Right atrium auricular region (tissue), 2 donors: ENCODE measurements at places on chromosomes 6 and 20. TPM values are rescaled to one million over a fixed set of nuclear protein-coding genes. Genes with fewer than 3 reads are reported as not detected.

RAB32 gene
- total RNA-seq, result 18.6 TPM

TRDN gene
- 90.2 TPM for total RNA-seq

DNA sequence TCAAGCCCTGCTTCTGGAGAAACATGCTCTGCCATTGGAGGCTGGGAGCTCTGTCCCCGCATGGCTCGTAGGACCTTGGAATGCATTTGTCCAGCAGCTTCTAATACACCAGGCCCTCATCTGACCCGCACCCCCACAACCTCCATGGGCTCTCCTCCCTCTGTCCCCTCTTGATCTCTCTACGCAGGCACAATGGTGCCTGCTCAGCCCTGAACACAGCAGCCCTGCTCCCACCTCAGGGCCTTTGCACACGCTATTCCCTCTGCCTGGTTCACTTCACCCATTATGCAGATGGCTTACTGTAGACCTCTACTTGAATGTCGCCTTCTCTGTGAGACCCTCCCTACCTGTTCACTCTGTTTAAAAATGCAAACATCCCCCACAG is 27.0 kb upstream of the PTGIS start:
- DNase-seq, result no peak

GRCh38 chr6:100517106-100517505 is 52.4 kb upstream of the SIM1 start:
- no peak for DNase-seq

DNA sequence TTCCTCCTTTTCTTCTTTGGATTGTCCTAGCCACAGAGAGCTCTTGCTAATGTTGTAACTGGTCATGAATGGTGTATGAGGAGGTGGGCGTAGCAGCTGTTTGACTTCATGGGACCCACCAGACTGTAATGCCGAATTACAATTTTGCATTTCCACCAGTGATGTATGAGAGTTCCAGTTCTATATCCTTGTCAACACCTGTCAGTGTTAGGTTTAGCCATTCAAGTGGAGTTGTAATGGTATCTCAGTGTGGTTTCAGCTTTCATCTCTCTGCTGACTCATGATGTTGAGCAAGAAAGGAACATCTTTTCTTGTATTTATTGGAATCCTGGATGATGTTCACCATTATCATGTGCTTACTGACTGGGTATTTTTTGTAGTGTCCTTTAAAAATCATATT is 5.1 kb downstream of the IGF2R start:
- DNase-seq, result no peak

- DNase-seq, result no peak
Measured at GRCh38 chr20:37095108-37095598, 644 bp downstream of the RBL1 start.

GRCh38 chr6:53731866-53732636 is 62.8 kb upstream of the LRRC1 start:
- no peak for DNase-seq

- no peak for DNase-seq
Measured at GRCh38 chr20:46267108-46268105, 40.9 kb downstream of the CDH22 start.

WFDC2 gene
- not detected for total RNA-seq

PRKN gene
- total RNA-seq, result 19.3 TPM

GRCh38 chr6:7087066-7087465 is 20.7 kb upstream of the RREB1 start:
- DNase-seq, result no peak

RIPPLY2 gene
- total RNA-seq, result not detected

- DNase-seq, result no peak
Measured at GRCh38 chr6:134521116-134521501, 203.2 kb upstream of the SGK1 start.

DNA sequence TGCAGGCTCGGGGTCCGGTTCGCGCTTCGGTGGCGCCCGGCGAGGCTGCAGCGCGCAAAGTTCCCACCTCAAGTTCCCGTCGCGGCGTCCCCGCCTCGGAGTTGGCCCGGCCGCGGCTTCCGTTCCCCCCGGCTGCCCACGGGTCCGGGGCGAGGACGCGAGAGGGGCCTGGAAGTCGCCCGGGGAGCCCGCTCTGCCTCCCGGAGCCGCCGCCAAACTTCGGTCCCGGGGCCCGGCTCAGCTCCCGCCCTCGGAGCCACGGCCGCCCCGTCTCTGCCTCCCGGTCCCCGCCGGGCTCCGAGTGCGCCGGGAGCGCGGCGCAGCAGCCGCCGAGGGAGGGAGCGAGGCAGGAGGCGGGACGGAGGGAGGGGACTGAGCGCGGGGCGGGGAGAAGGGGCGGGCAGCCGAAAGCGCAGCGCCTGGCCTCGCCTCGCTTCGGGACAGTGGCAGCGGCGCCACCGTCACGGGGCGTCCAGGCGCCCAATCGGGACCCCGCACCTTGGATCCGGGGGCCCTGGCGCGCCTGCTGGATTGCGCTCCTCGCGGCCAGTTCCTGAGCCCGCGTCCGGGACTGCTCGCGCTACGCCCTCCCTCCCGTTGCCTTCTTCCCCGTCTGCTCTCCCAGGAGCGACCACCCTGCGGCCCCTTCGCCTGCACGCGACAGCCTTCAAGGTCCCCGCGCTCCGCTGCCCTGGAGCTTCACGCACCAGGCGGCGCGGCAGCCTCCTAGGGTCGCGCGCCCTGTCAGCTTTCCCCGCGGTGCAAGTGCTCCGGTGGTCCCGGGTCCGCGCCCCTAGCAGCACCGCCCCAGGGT is at the start of gene KCNG1:
TSS of gene KCNG1 (minus strand) at position 305 of the 814 bp plus-strand sequence. CDS start 12,769 bp downstream, outside the sequence.
- no peak for DNase-seq

DNA sequence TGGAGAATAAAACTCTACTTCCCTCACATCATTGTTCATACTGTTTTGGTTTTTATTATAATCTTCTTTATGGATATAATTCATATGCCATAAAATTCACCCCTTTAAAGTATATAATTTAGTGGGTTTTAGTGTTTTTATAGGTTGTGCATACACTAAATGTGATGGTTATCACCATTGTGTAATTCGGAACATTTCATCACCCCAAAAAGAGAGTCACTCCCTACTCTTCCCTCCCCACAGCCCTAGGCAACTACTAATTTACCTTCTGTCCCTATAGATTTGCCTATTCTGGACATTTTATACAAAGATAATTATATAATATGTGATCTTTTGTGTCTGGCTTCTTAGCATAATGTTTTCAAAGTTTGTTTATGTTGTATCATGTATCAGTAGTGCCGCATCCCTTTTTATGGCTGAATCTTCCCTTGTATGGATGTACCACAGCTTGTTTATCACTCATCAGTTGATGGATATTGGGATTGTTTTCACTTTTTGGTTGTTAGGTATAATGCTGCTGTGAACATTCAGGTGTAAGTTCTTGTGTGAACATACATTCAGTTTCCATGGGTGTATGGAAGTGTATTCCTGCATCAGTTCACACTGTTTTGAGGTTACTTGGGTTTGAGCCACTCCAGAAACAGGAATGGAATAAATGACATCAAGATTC is 4.2 kb downstream of the TM9SF4 start:
- no peak for DNase-seq

LY6G6C gene
- 1.3 TPM for total RNA-seq

DNA sequence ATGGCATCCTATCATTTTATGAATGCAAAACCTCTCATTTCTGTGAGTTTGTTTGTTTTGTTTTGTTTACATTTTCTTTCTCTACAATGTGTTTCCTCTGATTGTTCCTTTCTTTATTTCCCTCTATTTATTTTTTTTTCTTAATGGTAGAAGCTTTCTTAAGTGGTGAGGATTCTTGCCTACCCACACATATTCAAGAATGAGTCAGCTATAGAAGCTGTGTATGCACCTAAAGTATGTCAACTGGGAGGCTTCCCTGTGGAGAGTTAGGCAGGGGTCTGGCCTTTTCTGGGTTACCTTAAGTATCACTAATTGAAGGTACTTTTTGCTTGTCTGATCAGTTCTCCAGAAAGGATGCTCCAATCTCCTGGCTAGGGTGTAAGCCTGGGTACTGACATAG is 354.0 kb downstream of the ESR1 start:
- DNase-seq, result no peak

SSTR4 gene
- total RNA-seq, result not detected

DNA sequence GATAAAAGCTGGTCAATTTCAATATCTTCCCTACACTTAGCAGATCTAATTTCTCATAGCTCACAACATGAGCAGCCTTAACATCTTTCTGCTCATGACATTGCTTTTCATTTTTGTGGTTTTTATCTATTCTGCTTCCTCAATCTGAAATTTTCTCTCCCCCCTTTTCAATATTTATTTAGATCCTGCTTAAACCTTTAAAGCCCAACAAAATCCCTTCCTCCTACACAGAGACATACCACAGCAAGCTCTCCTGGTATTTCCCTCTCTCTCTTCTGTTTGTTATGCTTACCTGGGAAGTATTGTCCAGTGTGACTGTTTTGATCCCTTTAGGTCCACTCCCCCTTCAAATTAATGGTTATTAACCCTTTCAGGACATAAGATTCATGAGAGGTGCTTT is 582.5 kb downstream of the RFPL4B start:
- no peak for DNase-seq

CFB gene
- total RNA-seq, result 126 TPM

PTK6 gene
- total RNA-seq, result not detected

BCAS1 gene
- not detected for total RNA-seq

OR14J1 gene
- total RNA-seq, result not detected

GRCh38 chr6:13262302-13263230 is 65.8 kb downstream of the TBC1D7 start:
- no peak for DNase-seq

- DNase-seq, result no peak
Measured at GRCh38 chr20:582204-582603, 27.9 kb downstream of the TCF15 start.

DNA sequence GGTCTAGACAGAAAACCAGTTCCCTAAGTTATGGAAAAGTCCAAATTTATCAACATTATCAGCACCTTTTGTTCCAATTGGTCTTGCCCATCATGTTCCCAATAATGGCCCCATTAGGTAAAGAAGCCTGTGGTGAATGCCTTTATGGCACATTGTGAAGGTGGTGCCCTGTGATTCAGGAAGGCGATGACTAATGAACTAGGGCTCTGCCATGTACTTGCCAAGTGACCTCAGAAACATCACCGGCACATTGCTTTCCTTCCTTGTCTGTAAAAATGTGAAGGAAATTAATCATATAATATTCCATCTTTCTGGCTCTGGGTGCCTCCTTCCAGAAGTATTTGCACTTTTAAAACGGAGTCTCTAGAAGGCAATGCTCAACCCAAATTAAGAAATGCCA is 132.3 kb downstream of the UNC5CL start:
- no peak for DNase-seq

PDCD2 gene
- 42.2 TPM for total RNA-seq

- no peak for DNase-seq
Measured at GRCh38 chr6:42106112-42107023, 36.1 kb downstream of the C6orf132 start.

DNA sequence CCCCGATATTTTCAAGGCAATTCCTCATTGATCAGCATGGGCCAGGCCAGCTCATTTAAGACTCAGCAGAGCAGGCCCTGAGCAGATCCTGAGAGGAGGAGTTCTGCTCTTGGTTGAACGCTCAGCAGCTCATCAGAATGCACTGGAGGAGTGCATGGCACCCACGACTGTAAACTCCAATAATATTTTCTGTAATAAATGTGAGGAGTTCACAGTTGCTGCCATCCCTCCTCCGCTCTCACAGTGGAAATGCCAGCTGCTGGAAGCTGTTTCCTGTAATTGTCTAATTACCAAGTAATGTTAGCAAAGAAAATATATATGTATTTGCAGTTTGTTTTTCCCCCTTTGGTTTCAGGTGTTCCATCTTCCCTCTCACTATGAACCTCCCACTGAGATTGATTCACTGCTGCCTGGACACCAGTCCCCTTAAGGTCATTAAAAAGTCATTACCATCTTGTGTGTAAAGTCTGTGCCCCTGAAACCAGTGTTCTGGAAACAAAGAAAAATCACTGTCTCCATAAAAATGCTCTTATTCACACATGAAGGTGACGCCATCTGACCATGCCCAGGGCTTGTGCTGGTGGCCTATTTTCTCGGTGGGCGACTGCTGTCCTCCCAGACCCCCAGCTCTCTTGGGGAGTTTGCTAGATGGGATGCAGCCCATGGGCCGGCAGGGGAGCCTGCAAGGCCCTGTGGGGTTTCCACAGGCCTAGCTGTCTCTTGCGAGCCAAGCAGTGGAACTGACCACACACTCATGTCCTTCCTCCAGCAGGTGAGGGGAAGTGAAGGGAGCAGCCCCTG is 374.2 kb downstream of the ZFAND3 start:
- DNase-seq, result no peak

GRCh38 chr20:2005359-2005758 is 11.5 kb upstream of the PDYN start:
- DNase-seq, result no peak

TCP11 gene
- not detected for total RNA-seq

SMLR1 gene
- not detected for total RNA-seq

DNA sequence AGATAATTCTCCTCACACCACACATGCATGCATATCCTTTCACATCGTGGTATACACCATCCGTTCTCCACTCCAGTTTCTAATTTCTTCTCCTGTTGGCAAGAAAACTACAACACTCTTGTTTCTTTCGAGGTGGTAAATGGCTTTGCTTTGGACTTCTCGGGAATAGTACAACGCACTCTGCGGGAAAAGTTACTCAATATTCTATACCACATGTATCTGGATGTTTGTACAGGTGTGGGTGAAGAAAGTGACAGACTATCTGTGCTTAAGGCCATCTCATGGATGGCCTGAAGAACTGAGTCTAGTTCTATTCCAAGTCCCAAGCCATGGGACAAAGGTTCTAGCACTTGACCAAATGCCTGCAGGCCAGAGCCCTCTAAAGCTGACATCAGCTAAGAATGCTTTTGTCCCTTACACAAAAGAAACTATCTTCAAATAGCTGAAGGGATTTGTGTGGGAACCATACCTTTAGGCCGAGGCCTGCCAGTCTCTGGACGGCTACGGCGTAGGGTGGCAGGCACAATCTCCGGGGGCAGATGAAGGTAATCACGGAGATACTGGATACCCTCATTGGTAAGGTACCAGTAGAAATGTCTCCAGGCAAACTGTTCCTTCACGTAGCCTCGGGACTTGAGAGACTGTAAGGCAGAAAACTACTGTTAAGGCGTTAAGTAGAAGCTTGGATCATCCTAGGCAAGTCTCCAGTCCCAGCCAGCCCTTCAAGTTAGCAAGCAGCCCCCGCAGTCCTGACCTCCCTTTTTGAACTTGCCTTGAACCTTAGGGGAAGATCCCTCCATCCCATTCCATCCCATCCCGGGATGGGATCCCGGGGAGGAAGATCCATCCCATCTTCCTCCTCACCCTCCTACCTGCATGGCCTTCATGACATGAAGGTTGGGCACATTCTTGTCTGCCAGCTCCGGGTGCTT is 1.4 kb downstream of the RPS10 start:
- no peak for DNase-seq

DNA sequence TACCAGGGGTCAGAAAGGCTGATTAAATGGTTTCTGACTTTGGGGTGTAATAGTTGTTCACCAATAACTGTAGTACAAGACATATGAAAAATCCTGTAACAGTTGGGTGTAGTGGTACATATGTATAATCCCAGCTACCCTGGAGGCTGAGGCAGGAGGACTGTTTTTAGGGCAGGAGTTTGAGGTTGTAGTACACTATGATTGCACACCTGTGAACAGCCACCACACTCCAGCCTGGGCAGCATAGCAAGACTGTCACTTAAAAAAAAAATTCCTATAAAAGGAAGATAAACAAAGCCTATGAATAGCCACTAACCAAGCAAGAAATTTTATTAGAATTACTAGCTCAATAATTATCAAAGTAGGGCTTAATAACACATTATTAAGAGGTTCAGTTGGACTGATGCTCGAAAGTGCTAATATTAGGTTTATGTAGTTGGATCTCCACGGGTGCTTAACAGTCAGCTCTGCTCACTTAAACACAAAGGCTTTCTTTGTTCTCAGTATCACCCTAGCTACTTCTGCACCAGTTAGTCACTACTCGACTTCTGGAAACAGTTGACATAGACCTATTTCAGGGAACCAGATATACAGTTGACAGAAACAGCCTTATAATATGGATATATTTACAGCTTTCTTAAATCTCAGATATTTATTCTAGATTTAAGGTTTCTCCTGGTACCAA is 113.0 kb downstream of the MTFR2 start:
- DNase-seq, result no peak
